Type B pancreatic cell (in vitro differentiated cells): ENCODE measurements at places on chromosomes 16 and 17. TPM values are rescaled to one million over a fixed set of nuclear protein-coding genes. Genes with fewer than 3 reads are reported as not detected.

- peak overlapping the region; percentile 84 for H3K27ac ChIP-seq
- no peaks in the 10 kb centered on the region for H3K27me3 ChIP-seq
- H3K4me1 ChIP-seq: peaks cover 33% of the 10 kb centered on the region
- peak; percentile 96 for DNase-seq
- peak overlapping the region; percentile 90 for H3K4me3 ChIP-seq
- peaks cover 21% of the 10 kb centered on the region for H3K36me3 ChIP-seq
These were observed 1.1 kb downstream of the KPNB1 start for GRCh38 chr17:47650525-47651522.

DNA sequence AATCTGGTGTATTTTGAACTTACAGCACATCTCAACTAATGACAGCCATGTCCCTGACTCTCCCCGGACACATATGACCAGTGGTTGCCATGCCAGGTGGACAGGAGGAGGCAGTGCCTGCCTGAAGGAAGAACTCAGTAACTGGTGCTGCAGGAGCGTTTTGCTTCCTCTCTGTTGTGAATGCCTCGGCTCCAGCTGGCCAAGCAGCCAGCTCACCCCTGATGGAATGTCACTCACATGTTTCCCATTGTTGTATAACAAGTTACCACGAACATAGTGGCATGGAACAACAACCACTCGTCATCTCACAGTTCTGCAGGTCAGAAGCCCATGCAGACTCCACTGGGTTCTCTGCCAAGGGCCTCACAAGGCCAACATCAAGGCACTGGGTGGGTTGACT lies 20.1 kb upstream of the IRF8 start:
- no peaks in the 10 kb centered on the region for H3K4me1 ChIP-seq
- DNase-seq: no peak
- H3K27me3 ChIP-seq: peaks cover 67% of the 10 kb centered on the region

DNA sequence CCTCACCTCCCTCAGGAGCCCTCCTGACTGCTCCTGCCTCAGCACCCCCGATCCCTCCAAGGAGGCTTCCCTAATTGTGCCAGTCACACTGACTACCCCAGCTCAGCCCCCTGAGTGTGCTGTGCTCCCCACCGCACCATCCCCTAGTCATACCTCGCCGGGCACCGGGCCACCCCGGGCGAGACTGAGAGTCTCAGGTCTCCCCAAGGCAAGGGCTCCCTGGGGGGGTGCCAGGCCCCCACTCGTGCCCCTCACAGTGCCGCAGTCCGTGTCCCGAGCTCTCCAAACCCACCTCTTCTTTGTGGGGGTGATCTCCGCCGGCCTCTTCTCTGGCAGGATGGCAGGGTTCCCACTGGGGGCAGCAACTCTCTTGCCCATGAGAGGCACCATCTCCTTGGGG lies 3.2 kb downstream of the TRPV3 start:
- no peak overlapping the region for H3K4me3 ChIP-seq
- no peaks in the 10 kb centered on the region for H3K27me3 ChIP-seq
- peaks cover 4% of the 10 kb centered on the region for H3K4me1 ChIP-seq
- DNase-seq: no peak

UNC45B gene
- total RNA-seq: 0.56 TPM in 1 of 2 replicates, not detected in the other
